Activated CD4-positive, alpha-beta T cell treated with anti-CD3 and anti-CD28 coated beads, Interleukin-2, amount 50 U/mL, for 48 hours (primary cell): ENCODE measurements at places on chromosomes 3 and 15.

GRCh38 chr3:43191116-43191515, 85.2 kb upstream of the POMGNT2 start:
- DNase-seq: no peak

GRCh38 chr3:14913071-14913925, 34.1 kb upstream of the NR2C2 start:
- no peak for DNase-seq

- DNase-seq: no peak
Measured at GRCh38 chr3:137293086-137293485, 335.3 kb downstream of the IL20RB start.

DNA sequence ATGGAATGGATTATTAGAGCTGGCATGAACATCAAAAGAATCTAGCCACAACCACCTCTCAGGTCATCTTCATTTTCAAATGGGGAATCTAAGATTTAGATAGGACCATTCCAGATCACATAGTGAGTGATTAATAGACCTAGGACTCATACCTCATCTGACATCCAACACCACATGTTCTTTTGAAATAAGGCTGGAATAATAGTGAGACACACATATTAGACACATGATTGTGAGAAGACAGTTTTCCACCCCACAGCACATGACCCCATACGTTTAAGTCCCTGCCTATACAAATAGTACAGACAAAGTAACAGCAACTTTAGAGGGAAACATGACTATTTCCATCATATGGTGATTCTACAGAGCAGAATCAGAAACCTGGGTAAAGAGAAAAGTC, 344.7 kb upstream of the TPRG1 start:
- no peak for DNase-seq

DNA sequence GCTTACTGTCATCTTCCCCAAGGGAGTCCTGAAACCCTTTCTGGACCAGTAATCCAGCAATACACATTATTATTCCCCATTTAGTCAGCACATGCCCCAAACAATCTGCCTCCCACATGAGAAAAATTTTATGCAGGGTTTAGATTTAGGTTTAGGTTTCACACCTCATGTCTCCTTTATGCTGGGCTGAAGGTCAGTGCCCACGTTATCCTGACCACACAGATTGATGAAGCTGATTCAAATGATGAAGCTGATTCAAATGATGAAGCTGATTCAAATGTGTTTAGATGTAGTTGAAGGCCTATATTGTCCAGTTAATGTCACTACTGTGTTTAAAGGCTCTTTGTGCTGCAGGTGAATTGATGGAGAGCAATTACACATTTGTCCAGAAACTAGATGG, 18.1 kb upstream of the ZBED2 start:
- no peak for DNase-seq

DNA sequence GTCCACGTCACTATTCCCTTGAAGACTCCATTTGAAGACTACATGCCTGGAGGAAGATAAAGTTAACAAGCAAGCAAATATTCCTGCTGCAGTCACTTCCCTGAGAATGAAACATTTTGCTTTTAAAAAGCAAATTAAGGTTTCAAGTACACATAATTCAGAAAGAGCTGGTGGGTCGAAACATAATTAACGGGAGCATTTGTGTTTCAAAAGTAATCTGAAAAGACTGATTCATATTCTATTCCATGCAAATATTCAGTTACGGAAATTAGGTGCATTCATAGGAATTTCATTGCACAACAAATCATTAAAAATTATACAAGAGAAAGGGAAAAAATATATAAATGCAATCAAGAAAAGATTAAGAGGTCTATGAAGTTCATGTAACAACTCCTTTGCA, 260.9 kb downstream of the NEK10 start:
- no peak for DNase-seq

DNA sequence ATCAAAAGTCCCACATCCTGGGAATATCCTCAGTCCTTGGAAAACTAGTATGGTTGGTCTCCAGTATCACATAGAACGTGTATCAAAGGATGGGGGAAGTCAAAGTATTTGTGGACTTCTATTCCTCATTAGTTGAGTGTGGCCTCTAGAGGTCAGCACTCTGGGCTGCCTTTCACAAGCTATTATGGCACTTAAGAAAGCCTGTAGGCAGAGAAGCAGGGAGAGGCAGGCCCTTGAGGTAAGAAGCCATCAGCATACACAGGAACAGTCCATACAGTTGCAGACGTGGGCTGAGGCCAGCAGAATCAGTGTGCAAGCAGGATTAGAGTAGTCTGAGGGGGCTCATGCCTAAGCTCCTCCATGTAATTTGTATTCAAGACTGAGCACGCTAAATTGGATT, 341.7 kb downstream of the CLSTN2 start:
- DNase-seq: no peak

DNA sequence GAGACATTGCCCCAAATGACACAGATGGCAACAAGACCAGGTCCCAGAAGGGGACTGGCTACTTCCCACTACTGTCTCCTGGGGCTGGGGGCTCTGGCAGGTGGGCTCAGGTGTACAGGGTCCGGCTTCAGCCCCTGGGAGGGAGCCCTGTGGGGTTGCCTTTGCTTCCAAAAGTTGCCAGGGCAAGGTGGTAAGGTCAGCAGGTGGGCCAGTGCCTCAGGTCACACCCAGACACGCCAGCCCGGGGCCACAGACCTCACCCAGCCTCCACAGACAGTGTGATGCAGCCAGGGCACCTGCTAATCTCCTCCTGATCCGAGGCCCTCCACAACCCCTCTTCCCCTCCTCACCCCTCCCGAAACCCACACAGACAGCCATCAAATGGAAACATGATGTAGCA, 7.5 kb downstream of the OXTR start:
- DNase-seq: no peak

DNA sequence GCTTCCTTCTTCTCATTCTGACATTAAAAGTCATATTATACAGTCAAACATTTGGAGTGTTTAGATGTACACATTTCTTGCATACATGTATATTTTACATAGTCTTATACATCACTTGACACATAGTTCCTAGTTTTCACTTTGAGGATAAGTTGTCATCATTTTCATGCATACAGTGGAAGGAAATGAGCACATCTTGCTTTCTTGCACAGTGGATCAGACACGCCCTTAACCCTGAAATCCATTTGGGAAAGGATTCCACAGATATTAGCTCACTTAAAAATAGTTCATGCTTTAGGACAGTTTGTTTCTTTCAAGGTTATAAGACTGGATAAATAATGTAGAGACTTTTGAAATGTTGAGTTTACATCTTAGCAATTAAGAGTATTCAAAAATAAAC, 148.6 kb upstream of the MME start:
- DNase-seq: no peak

- DNase-seq: no peak
Measured at GRCh38 chr3:139597947-139598346, 58.4 kb upstream of the RBP1 start.

GRCh38 chr3:45670991-45671390, 18.2 kb upstream of the SACM1L start:
- DNase-seq: no peak

DNA sequence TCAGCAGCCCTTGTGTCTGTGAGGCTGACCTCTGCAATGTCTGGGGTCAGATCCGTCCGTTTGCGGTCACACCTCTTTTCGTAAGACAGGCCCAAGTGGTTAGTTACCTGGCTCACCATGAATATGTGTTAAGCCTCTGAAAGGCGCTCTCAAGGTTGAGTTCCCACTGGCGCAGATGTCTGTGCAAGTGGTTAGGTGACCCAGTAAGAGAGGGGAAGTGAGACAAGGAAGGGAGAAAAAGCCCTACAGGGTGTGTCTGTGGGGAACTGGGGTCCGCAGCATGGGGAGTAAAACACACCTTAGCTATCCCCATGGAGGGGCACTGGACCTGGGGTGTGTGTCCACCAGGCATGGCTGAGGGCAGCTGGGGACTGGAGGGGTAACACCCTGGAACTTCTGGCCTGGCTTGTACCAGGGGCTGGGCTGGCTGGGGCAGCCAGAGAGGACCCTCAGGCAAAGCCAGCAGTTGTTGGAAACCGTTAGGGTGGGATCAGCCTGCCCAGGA, 391.6 kb upstream of the PROK2 start:
- DNase-seq: no peak

- no peak for DNase-seq
Measured at GRCh38 chr3:81425198-81425868, 336.1 kb downstream of the GBE1 start.

DNA sequence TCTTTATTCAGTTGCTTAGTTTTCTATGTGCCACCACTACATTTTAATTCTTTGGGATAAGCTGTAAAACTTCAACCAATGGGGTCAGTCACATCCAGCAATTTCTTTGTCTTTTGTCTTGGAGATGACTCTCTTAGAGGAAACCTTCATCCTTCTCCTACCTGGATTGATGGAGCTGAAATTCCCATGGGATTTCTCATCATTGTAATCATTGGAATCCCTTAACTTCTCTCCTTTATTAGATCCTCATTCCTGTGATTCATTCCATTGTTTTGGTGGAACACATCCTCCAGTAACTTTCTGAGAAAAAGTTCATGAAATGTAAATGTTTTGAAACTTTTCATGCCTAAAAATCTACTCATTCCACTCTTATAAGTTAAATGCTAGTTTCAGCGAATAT, 9.6 kb upstream of the PLOD2 start:
- DNase-seq: no peak

DNA sequence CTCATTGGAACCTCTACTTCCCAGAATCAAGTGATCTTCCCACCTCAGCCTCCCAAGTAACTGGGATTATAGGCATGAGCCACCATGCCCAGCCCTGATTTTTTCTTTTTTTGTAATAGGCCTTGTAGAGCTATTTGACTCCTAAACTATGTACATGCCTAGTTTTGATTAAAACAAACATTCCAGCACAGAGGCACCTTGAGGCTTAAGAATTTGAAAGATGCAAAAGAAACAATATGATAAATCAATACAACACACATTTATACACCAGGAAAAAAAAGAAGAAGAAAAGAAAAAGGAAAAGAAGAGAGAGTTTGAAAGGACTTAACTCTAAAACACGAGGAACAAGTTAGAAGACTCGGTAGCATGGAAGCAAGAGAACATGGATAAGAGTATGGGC, 13.9 kb upstream of the FRMD5 start:
- DNase-seq: no peak

DNA sequence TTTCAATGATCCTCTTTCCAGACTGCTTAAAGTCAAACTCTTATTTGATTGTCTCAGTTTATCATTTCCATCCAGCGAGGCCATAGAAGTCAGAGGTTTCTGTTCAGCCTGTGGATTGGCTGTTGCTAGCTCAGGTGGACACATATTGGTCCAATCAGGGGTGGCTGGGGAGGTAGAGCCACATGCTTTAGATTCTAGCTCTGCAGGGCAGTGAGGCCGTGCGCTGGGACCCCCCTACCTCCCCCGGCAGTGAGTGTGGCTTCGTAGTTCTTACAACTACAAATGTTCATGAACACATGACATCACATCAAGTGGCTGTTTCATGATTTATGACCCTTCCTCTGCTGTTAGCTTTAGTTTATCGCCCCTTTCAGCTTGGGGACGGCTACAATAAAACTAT, 18.0 kb downstream of the APOD start:
- DNase-seq: no peak

- no peak for DNase-seq
Measured at GRCh38 chr15:76711351-76711827, 193.8 kb downstream of the SCAPER start.

DNA sequence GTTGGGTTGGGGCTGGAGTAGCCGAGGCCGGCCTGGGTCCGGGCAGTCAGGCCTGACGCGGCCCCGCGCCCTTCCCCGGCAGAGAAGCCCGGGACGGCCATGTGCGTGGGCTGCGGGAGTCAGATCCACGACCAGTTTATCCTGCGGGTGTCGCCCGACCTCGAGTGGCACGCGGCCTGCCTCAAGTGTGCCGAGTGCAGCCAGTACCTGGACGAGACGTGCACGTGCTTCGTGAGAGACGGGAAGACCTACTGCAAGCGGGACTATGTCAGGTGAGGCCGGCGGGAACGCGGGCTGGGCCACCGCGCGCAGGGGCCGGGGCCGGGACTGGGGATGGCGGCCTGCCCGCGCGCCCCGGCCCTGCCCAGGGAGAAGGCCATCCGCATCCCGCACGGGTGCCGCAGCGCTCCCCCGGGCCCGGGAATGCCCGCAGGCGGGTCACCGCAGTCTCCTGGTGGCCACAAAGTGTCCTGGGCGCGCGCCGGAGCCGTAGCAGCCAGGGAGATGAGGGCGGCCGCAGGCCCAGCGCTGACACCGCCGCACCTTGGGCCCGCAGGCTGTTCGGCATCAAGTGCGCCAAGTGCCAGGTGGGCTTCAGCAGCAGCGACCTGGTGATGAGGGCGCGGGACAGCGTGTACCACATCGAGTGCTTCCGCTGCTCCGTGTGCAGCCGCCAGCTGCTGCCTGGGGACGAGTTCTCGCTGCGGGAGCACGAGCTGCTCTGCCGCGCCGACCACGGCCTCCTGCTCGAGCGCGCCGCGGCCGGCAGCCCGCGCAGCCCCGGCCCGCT, 1.3 kb downstream of the ISL2 start:
- no peak for DNase-seq

DNA sequence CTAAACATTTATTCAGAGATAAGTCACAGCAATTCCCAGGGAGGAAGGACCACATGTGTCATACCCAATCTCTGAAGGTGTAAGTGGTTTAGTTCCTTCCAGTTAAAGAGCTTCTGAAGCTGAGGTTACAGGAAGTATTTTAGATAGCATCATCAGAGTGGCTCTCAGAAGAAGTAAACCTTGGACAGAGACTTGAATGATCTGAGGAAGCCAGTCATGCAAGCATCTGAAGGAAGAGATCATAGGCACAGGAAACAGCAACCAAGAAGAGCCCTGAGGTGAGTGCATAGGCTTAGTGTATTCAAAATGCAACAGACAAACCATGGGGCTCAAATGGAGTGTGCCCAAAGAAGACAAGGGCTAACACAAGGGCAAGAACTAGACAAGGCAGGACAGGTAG, 210.3 kb downstream of the ULK4 start:
- no peak for DNase-seq

DNA sequence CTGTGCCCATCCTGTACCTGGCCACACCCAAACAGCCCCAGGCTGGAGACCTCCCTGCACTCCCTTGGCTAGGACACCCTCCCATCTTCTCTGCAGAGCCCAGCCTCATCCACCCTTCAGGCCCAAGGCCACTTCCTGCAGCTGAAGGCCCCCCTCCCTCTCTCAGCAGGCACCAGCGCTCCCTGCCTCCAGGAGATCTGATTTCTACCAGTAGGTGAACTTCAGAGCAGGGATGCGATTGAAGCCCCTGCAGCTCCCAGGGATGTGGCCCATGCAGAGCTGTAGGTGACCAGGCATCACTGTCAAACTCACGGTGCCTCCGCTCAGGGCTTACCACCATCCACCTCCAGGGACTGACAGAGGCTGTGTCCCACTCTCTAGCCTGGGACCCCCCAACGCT, 96.3 kb downstream of the NUP210 start:
- no peak for DNase-seq

DNA sequence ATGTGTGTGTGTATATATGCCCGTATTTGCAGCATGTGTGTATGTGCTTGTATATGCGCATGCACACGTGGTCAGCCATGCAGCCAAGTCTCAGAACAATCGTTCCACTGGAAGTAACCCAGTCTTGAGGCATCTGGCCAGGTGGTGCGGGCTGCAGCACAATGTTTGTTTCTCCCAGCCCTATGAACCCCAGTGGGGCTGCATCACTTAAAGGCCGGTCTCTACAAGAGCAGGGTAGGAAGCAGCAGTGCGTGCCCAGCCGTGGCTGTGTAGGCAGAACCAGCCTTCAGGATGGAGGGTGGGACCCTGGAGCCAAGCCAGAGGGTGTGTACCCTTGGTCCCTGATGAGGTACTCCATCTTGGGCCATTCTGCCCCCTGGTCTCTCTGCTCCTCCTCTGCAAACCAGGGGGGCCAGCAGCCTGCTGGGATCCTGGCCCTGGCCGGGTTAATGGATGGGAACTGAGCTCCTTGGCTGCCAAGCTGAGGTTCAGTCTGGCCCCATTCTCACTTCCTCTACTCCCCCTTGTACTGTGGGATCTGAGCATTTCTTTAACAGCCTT, 11.8 kb downstream of the KLF13 start:
- DNase-seq: no peak
